ENCODE measurements at places on chromosomes 2 and 18. TPM values are rescaled to one million over a fixed set of nuclear protein-coding genes. Genes with fewer than 3 reads are reported as not detected.
A peak's percentile ranks its signal among the peaks of the same experiment; 100 is the strongest.

GRCh38 chr2:240384711-240385450, 50.6 kb upstream of the GPC1 start:
- H3K27ac ChIP-seq: no peak overlapping the region
- no peak for DNase-seq
- no peaks in the 10 kb centered on the region for H3K4me1 ChIP-seq

DNA sequence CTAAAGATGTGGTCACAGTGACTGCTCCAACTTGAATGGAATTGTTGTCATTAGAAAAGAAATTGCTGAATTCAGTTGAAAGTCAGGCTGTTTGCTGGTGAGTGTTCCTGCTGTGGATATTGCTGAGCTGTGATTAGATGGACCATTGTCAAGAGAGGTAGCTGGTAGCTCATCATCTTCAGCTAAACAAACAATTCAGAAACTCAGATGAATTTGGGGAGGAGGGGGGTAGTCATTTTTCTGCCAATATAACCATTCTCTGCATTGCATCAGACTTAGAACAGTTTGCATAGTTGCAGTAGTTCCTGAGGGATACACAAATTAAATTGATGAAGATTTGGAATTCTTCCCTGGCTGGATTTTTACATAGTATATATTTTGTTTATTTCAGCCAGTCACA, 108.3 kb downstream of the MTCL1 start:
- no peak for DNase-seq
- H3K27ac ChIP-seq: no peak overlapping the region
- H3K4me3 ChIP-seq: no peak overlapping the region
- H3K27me3 ChIP-seq: no peaks in the 10 kb centered on the region
- no peaks in the 10 kb centered on the region for H3K36me3 ChIP-seq

GRCh38 chr2:160279813-160280465, 79.9 kb upstream of the ITGB6 start:
- H3K4me3 ChIP-seq: no peak overlapping the region
- H3K27ac ChIP-seq: no peak overlapping the region
- H3K27me3 ChIP-seq: no peaks in the 10 kb centered on the region

DNA sequence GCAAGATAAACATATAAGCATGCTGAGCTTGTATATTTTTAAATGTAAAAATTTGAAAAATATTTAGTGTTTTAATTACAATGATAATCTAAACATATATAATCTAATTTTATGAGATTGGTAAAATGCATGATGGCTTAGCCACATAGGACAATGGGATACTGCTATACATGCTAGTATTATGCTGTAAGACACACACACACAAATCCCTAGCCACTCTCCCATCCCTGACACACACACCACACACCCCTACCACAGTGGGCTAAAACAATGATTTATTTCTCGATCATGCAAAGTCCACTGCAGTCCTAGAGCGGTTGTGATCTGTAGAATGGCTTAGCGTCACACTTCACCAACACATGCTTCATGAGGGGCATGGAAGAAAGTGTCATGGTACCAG, 36.3 kb upstream of the AP1S3 start:
- H3K27me3 ChIP-seq: no peaks in the 10 kb centered on the region
- H3K27ac ChIP-seq: no peak overlapping the region
- no peaks in the 10 kb centered on the region for H3K4me1 ChIP-seq
- DNase-seq: no peak
- no peaks in the 10 kb centered on the region for H3K36me3 ChIP-seq

- H3K4me3 ChIP-seq: peak overlapping the region; percentile 38
- no peak overlapping the region for H3K27ac ChIP-seq
- DNase-seq: no peak
- no peaks in the 10 kb centered on the region for H3K36me3 ChIP-seq
- H3K4me1 ChIP-seq: peaks cover 5% of the 10 kb centered on the region
These were observed 105.6 kb upstream of the CD302 start for GRCh38 chr2:159903443-159904126.

DNA sequence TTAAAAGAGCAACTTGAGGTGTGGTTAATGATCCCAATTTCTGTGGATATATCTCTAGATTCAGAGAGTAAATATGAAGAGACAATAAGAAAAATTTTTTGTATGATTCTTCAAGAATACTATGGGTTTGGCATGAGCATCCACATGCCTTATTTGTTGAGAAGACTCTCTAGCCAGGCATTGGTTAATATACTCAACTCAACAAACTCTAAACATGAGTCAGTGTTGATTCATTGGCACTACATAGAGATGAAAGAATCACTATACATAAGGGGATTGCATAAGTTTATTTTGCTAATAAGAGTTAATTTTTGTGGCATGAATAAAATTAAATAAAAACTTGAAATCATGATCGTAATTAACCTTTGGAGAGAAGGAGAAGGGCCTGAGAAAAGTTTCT, 930.2 kb upstream of the LRRTM1 start:
- no peaks in the 10 kb centered on the region for H3K4me1 ChIP-seq
- no peak for DNase-seq
- no peak overlapping the region for H3K27ac ChIP-seq
- H3K27me3 ChIP-seq: no peaks in the 10 kb centered on the region
- no peaks in the 10 kb centered on the region for H3K36me3 ChIP-seq

- H3K36me3 ChIP-seq: no peaks in the 10 kb centered on the region
- no peak overlapping the region for H3K27ac ChIP-seq
- DNase-seq: no peak
These were observed 230.6 kb upstream of the SP5 start for GRCh38 chr2:170484552-170484951.

- H3K27me3 ChIP-seq: no peaks in the 10 kb centered on the region
- H3K4me3 ChIP-seq: no peak overlapping the region
- H3K4me1 ChIP-seq: no peaks in the 10 kb centered on the region
- H3K36me3 ChIP-seq: no peaks in the 10 kb centered on the region
- no peak overlapping the region for H3K27ac ChIP-seq
- no peak for DNase-seq
These were observed 347.6 kb upstream of the RAB12 start for GRCh38 chr18:8261651-8262091.

DNA sequence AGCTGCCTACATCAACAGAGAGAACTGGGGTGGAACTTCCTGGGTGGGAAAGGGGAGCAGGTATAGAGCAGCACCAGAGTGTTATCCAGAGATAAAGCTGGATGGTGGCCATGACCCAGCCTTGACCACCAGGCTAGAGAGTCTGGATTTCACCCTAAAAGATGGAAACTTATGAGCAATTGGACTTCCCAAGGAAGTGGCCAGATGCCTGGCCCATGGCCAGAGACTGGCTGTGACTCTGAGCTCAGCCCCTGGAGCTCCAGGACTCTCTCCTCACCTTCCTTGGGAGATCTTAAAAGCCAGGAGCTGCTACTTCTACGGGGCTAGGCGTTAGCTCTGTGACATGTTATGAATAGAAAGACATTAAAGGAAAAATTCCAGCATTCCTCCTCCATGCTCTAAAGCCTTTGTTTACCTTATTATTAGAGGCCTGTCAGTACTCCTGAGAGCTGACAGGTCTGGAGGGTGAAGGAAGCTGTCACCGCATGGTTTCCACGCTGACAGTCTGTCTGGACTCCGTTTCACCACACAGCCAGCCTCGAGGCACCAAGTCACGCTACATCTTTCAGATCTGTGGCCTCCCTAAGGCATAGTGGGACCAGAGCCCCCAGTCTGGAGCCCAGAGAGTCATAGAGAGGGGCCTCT, 260.0 kb upstream of the SIX2 start:
- no peak for DNase-seq
- no peak overlapping the region for H3K4me3 ChIP-seq
- H3K36me3 ChIP-seq: no peaks in the 10 kb centered on the region
- no peaks in the 10 kb centered on the region for H3K27me3 ChIP-seq
- H3K4me1 ChIP-seq: peaks cover 7% of the 10 kb centered on the region

The MAPK4 gene
- polyA plus RNA-seq: 0.46 TPM

The LRP1B gene
- polyA plus RNA-seq: 0.40 TPM

The DPP10 gene
- polyA plus RNA-seq: 1.5 TPM

The LRRC30 gene
- polyA plus RNA-seq: not detected

The AKAIN1 gene
- 0.91 TPM for polyA plus RNA-seq

The PLB1 gene
- 0.80 TPM for polyA plus RNA-seq

The RRM2 gene
- 0.27 TPM for polyA plus RNA-seq

The TPO gene
- polyA plus RNA-seq: 8.2 TPM

Data from pancreas (tissue), 10 donors.